ENCODE measurements at places on chromosomes 7 and 10. TPM values are rescaled to one million over a fixed set of nuclear protein-coding genes. Genes with fewer than 3 reads are reported as not detected.

The SPDYE11 gene
- not detected for total RNA-seq

DNA sequence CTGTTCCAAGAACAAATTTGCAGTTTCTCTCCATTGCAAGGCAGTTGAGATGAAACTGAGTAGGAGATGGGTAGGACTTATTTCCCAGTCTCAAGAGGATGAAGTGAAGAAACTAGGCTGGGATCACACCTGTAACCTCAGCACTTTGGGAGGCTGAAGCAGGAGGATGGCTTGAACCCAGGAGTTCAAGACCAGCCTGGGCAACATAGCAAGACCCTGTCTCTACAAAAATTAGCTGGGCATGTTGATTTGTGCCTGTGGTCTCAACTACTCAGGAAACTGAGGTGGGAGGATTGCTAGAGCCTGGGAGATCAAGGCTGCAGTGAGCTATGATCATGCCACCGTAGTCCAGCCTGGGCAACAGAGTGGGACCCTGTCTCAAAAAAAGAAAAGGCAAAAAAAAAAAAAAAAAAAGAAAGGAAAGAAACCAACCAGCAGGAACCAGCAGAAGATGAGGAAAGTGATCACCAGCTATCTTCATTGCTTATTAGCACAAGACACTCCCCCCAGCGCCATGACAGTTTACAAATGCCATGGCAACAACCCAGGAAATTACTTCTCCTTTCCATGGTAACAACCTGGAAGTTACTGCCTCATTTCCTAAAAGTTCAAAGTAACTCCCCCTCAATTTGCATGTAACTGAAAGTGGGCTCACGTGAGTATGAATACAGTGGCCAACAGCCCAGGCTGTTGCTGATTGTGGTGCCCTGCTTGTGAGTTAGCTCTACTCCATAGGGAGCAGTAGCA, 18.3 kb upstream of the ST8SIA6 start:
- H3K4me3 ChIP-seq, result no peak overlapping the region
- H3K36me3 ChIP-seq, result no peaks in the 10 kb centered on the region
- DNase-seq, result no peak

DNA sequence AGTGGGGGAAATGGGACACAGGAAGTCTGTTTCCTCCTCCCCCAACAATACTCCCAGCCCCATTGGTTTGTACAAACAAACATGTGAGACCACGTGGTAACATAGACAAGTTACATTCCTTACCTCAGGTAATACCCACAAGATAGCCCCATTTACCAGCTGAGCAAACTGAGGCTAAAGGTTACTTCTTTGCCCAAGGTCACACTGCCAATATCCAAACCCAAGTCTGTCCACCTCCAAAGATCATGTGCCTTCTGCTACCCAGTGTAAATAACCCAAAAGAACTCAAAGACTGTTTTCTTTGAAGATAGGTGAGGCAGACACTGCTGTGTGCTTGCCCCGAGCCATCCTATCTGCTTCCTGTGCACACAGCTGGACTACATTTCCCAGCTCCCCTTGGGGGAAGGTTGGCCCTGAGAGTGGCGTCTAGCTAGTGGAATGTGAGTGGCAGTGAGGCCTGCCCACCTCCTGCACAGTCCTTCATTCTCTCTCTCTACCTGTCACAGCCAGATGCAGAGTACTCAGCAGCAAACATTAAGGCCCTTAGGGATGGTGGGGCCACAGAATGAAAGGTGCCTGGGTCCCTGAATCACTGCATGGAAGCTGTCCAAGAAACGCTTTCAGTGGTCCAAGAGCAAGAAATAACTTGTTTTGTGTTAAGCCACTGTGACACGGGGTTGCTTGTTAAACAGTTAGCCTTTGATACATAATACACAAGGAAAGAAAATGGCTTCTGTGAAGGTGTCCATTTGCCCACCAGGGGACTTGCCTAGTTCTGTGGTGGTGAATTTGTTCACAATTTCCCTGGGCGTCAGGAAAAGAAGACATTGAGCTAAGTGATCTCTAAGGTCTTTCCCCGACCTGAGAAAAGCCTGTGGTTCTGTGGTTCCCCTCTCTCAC, 257.7 kb upstream of the NFE2L3 start:
- no peaks in the 10 kb centered on the region for H3K27me3 ChIP-seq
- H3K4me1 ChIP-seq, result no peaks in the 10 kb centered on the region
- no peak overlapping the region for H3K27ac ChIP-seq
- H3K4me3 ChIP-seq, result no peak overlapping the region

The ETV1 gene
- total RNA-seq, result 9.0 TPM

DNA sequence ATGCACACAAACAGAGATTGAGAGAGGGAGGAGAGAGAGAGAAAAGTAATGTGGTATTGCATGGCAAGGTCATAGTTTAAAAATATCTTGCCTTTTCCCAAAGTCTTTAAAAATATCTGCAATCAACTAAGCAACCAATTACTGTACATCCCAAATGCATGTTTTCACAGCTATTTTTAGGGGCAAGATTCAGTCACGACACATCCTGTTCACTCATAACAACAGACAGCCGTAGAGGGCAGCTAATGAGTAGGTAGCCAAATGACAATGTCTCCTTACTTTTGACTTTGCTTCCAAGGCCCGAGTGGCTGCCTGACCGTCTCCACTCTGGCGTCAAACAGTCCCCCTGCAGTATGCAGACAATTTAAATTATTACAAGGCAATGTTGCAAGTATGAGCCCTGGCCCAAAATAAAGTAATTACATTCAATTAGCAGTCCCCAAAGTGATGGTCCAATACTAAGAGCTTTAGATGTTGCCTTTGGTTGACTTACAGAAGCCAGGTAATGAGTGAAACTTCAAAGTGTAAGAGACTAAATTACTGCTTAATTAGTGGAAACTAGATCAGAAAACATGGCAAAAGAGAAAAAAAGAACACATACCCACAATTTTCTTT, 162.9 kb downstream of the MBL2 start:
- no peaks in the 10 kb centered on the region for H3K36me3 ChIP-seq
- H3K4me1 ChIP-seq, result no peaks in the 10 kb centered on the region
- no peak overlapping the region for H3K27ac ChIP-seq
- DNase-seq, result no peak
- H3K27me3 ChIP-seq, result no peaks in the 10 kb centered on the region

DNA sequence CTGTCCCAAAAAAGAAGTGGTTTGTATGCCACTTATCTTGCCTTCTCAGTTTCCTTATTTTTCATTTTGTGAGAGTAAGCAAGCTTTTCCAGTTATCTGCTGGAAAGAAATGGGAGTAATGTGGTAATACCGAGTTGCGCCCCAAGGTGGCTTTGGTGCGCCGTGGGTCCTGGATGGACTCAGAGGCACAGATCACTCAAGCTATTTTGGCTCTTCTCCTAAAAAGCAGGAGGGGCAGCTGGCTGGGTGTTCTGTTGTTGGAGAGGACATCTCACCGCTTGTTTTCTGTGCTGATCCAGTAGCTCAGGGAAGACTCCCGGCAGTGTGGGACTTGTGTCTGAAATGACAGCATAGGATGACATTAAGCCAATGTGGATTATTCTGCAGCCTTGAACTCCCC, 16.4 kb downstream of the PRKRIP1 start:
- DNase-seq, result no peak
- H3K4me3 ChIP-seq, result no peak overlapping the region
- no peaks in the 10 kb centered on the region for H3K4me1 ChIP-seq
- H3K27me3 ChIP-seq, result no peaks in the 10 kb centered on the region
- peaks cover 32% of the 10 kb centered on the region for H3K36me3 ChIP-seq

The C7orf57 gene
- total RNA-seq, result 2.5 TPM

DNA sequence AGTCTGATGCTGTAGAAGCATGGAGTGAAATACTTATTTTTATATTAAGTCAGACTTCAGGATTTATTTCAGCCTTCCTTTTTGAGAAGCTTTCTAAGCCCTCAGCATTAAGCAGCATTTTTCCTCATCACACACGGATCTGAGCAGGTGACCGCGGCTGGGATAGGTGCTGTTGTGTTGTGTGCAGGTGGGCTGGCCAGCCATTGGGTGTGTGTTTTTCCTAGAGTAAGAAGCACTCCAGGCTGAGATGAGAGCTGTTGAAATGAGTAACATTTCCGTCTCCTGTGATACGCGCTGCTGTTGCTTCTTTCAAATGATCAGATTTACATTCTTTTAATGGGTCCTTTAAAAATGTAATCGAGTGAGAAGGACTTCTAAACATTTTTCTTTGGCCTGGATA, 63.9 kb downstream of the INSYN2A start:
- no peaks in the 10 kb centered on the region for H3K27me3 ChIP-seq
- no peak overlapping the region for H3K27ac ChIP-seq
- no peaks in the 10 kb centered on the region for H3K4me1 ChIP-seq
- H3K4me3 ChIP-seq, result no peak overlapping the region
- DNase-seq, result no peak

The POMZP3 gene
- 12.0 TPM for total RNA-seq

- no peaks in the 10 kb centered on the region for H3K36me3 ChIP-seq
- no peak overlapping the region for H3K27ac ChIP-seq
- H3K4me3 ChIP-seq, result no peak overlapping the region
- peaks cover 21% of the 10 kb centered on the region for H3K4me1 ChIP-seq
- H3K27me3 ChIP-seq, result no peaks in the 10 kb centered on the region
- no peak for DNase-seq
Observed at GRCh38 chr10:102782673-102783551, 39.2 kb downstream of the WBP1L start.

The ZNF3 gene
- total RNA-seq, result 35.2 TPM

GRCh38 chr7:68865351-68866199, 732.7 kb upstream of the AUTS2 start:
- no peaks in the 10 kb centered on the region for H3K27me3 ChIP-seq
- no peak overlapping the region for H3K4me3 ChIP-seq
- H3K4me1 ChIP-seq, result no peaks in the 10 kb centered on the region
- no peaks in the 10 kb centered on the region for H3K36me3 ChIP-seq
- DNase-seq, result no peak

DNA sequence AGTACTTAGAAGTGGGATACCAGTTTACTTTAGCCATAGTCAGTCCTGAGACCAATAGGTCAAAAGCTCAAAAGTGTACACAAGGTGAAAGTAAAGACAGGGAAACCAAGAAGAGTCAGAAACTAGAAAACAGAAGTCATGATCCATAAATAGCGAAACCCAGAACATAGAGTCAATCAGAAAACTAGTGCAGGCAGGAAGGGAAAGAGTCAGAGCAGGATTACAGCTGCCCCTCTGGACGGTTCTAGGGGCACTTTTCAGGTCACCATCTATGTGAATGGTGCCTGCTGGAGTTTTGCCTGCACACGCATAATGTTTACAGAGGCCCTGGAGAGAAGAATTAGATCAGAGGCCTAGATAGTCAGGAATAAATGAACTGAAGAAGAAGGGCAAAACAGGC, 22.4 kb upstream of the DMTF1 start:
- no peak overlapping the region for H3K27ac ChIP-seq
- H3K4me3 ChIP-seq, result no peak overlapping the region
- DNase-seq, result no peak
- no peaks in the 10 kb centered on the region for H3K4me1 ChIP-seq
- no peaks in the 10 kb centered on the region for H3K36me3 ChIP-seq

The ACSL5 gene
- 11.7 TPM for total RNA-seq

The FGFR2 gene
- total RNA-seq, result not detected

GRCh38 chr7:45563941-45564461, 10.2 kb upstream of the ADCY1 start:
- no peak overlapping the region for H3K27ac ChIP-seq
- DNase-seq, result no peak
- peaks cover 92% of the 10 kb centered on the region for H3K27me3 ChIP-seq
- no peak overlapping the region for H3K4me3 ChIP-seq
- no peaks in the 10 kb centered on the region for H3K36me3 ChIP-seq

DNA sequence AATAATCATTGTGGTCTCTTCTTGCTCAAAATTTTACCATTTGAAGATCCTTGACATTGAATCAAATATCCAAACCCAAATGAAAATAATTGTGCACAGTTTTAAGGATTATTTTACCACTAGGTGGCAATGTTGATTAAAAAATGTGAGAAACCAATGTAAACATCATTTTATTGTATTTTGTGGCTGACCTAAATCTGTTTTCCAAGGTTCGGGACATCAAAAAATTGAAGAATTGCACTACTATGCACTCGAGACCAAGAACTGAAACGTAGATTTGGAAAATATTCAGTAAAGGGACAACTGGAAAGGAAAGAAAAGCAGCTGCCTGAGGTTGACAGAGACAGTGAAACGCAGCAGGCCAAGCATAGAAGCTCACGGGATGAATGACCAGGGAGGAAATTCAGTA, 259.3 kb downstream of the SNX13 start:
- H3K36me3 ChIP-seq, result no peaks in the 10 kb centered on the region
- no peak for DNase-seq
- no peaks in the 10 kb centered on the region for H3K27me3 ChIP-seq
- no peaks in the 10 kb centered on the region for H3K4me1 ChIP-seq

GRCh38 chr7:40008223-40008815, 58.3 kb downstream of the CDK13 start:
- H3K36me3 ChIP-seq, result peaks cover 19% of the 10 kb centered on the region
- H3K4me1 ChIP-seq, result no peaks in the 10 kb centered on the region
- 0 out of 2 replicates have a peak overlapping the region, but pooled peaks have one; percentile 2 for H3K27ac ChIP-seq
- no peak for DNase-seq
- H3K27me3 ChIP-seq, result no peaks in the 10 kb centered on the region
- no peak overlapping the region for H3K4me3 ChIP-seq

The SPDYE8 gene
- not detected for total RNA-seq

- no peak for DNase-seq
- no peaks in the 10 kb centered on the region for H3K27me3 ChIP-seq
- no peaks in the 10 kb centered on the region for H3K36me3 ChIP-seq
Observed at GRCh38 chr10:124354411-124355382, 64.0 kb downstream of the OAT start.

The RAB19 gene
- total RNA-seq, result 9.1 TPM

The DDX50 gene
- total RNA-seq, result 37.7 TPM

DNA sequence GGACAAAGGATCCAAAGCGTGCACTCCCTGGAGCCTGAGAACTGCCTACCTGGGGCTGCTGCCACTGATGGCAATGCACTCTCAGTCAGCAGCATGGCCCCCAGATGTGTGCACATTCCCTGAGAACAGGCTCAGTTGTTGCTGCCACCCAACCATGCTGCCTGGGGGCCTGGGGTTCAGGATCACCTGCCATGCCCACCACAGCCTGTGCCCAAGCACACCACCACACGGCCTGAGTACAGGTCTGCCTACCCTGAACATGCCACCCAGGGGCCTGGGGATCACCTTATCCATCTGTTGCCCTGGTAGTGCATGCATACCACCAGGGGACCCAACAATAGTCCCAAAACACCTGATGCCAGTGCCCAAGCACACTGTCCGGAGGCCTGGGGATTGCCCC, 1174.5 kb downstream of the SORCS1 start:
- no peak overlapping the region for H3K27ac ChIP-seq
- DNase-seq, result no peak
- no peaks in the 10 kb centered on the region for H3K36me3 ChIP-seq
- H3K4me3 ChIP-seq, result no peak overlapping the region
- no peaks in the 10 kb centered on the region for H3K27me3 ChIP-seq

The CPED1 gene
- 2.4 TPM for total RNA-seq

GRCh38 chr7:47624689-47625088, 42.8 kb upstream of the TNS3 start:
- peaks cover 10% of the 10 kb centered on the region for H3K4me1 ChIP-seq
- no peaks in the 10 kb centered on the region for H3K36me3 ChIP-seq
- no peaks in the 10 kb centered on the region for H3K27me3 ChIP-seq
- DNase-seq, result peak; percentile 32
- H3K4me3 ChIP-seq, result no peak overlapping the region
- no peak overlapping the region for H3K27ac ChIP-seq

- H3K4me3 ChIP-seq, result no peak overlapping the region
- no peak overlapping the region for H3K27ac ChIP-seq
- no peaks in the 10 kb centered on the region for H3K4me1 ChIP-seq
- H3K27me3 ChIP-seq, result peaks cover 40% of the 10 kb centered on the region
- no peak for DNase-seq
- no peaks in the 10 kb centered on the region for H3K36me3 ChIP-seq
Observed at GRCh38 chr10:44572146-44572545, 187.2 kb upstream of the CXCL12 start.

- no peak for DNase-seq
- H3K4me3 ChIP-seq, result no peak overlapping the region
- H3K36me3 ChIP-seq, result no peaks in the 10 kb centered on the region
- H3K27me3 ChIP-seq, result peaks cover 48% of the 10 kb centered on the region
Observed at GRCh38 chr7:76231583-76231982, 29.9 kb downstream of the SRRM3 start.

All from PC-9 (cell line).